ENCODE measurements at places on chromosomes 16 and 17.

DNA sequence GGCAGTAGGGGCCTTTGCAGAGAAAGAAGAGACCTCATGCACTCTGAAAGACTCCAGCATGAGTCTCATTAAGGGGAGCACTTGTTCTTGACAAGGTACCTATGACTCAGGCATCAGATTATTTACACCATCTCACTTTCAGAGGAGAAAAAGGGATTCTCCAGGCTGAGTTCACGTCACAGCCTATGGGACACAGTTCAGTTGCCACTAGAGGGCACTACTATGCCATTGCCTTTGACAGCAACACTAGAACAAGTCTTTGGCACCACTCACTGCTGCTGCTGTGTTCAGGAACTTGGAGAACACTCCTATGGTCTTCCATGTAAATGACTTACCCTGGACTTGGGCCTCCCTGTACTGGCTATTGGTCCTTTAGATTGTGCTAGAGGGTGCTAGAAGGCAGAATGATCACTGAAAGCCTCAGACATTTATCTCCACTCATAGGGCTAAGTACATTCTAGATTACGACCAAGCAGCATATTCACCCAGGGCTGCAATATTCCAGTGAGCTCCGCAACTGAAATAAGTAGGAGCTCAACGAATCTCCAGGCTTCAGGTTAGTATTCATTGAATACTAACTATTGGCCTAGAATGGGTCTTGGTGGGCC is 225.1 kb upstream of the CA10 start:
- DNase-seq, result no peak

- no peak for DNase-seq
Measured at GRCh38 chr17:77143306-77143705, 2.5 kb downstream of the SEC14L1 start.

GRCh38 chr16:2839650-2840450 is 9.7 kb downstream of the ZG16B start:
- no peak for DNase-seq

GRCh38 chr17:78473951-78474613 is 95.6 kb downstream of the PGS1 start:
- no peak for DNase-seq

DNA sequence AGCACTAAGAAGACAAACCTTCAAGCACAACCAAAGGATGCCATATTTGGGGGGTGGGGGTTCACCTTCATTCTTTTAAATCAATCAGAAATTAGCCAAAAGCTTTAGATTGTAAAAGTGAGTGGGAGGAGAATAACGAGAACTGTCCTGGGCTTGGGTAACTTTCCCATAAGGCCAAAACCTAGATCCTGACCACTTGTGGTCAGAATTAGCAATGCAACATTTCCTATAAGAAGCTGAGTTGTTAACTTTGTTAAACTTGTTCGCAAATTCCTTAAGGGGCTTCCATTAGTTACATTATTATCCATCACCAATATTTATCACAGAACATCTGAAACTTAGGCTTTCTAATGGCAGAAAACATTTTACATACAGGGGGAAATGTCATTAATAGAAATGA is 25.1 kb downstream of the STAT5B start:
- no peak for DNase-seq

DNA sequence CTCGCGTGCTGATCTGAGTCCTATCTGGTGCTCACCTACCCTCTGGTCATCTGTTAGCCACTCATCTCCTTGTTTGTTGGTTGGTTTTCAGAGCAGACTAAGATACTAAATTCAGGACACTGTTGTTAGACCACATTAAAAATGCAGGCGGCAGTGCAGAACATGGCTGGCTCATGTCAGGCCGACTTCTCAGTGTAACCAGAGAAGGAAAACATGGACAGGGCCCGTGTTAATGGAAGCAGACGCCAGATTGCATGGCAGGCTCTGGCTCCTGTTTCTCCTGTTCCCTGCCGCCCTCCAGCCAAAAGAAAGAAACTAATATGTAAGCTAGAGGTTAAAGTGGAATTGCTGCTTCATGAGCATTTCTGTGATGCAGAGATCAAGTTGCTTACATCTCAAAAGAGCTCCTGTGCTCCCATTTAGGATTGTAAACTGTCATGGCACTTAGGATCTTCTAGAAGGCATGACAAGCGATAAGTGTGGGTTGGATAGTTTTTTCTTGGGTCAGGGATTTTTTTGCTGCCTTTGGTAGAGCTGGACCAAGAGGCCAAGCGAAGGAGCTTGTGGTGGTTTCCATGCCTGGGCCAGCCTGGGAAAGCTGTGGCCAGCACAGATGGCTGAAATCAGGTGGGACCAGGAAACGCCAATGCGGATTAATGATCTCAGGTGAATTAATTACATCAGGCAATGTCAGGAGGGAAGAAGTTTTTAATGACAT is 56.1 kb downstream of the YPEL2 start:
- no peak for DNase-seq

GRCh38 chr17:10739386-10739785 is 9.6 kb upstream of the TMEM220 start:
- no peak for DNase-seq

- peak; percentile 82 for DNase-seq
Measured at GRCh38 chr16:21158208-21159110, at the start of gene LDAF1. LDAF1 (plus strand) TSS chr16:21158674; CDS start chr16:21161183, 2,509 bp downstream.

GRCh38 chr17:46108550-46109110 is 84.6 kb downstream of the KANSL1 start:
- no peak for DNase-seq

GRCh38 chr17:47636273-47637030 is 13.3 kb upstream of the KPNB1 start:
- DNase-seq, result no peak

DNA sequence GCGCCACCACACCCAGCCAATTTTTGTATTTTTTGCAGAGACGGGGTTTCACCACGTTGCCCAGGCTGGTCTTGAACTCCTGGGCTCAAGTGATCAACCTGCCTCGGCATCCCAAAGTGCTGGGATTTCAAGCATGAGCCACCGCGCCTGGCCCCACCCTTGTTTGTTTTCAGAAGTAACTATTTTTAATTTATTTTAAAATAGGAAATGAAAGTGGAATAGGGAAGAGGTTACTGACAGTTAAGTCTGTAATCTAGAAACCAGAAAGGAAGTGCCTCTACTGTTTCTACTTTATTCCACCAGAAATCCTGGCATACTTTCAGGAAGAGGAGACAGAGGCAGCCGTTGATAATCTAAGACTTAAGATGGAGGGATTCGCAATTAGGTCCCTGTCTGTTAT is 225.6 kb downstream of the TANC2 start:
- peak; percentile 64 for DNase-seq

GRCh38 chr16:68728523-68728922 is 8.6 kb upstream of the CDH1 start:
- DNase-seq, result no peak

GRCh38 chr16:74837056-74837455 is 62.4 kb upstream of the FA2H start:
- DNase-seq, result no peak

DNA sequence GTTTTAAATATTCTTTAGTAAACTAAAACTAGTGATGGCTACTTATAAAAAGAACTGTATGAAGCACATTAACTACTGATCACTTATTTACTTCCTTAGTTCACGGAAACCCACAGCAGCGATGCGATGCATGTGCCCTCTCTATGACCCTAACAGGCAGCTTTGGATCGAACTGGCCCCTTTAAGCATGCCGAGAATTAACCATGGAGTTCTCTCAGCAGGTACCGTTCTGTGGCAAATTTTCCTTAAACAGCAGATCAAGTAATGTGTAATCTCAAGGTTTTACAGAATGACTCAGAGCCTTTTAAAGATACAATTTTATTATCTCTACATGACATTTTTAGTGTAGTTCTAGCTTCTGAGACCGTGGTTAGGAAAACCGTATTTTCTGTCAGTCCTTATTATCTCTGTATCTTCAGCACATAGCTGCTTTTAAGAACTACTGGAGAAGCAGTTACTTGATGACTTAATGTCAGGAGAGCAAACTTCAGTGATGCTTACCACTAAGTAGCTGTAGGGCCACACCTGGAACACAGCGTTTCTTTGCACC is 43.0 kb downstream of the GAN start:
- DNase-seq, result no peak

GRCh38 chr17:77618173-77618572 is 340.3 kb upstream of the TNRC6C start:
- no peak for DNase-seq

DNA sequence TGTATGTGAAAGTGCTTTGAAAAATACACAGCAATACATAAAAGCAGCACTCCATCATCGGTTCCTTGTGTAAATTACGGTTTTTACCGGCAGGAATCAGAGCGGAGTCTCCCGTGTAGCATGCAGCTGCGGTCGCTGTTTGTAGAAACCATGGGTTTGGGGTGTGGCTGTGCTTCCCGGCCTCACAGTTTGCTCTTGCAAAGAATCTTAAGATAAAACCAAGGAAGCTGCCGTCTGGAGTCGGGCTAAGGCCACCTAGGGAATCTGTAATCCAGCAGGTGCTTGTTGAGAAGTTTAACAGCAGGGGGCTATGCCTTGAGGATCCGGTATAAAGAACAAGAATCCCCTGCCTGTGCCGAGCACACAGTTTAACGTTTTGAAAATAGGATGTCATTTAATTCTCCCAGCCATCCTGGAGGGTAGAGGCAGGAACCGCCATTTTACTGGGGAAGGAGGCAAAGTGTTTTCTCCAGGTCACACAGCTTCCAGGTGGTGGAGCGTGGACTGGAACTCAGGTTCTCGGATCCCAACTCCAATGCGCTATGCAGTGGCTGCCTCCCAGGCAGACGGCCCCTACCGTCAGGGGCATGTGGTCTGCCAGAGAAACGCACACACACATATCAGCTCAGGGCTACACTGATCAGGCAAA is 6.0 kb upstream of the TLCD3A start:
- no peak for DNase-seq

- no peak for DNase-seq
Measured at GRCh38 chr16:89545831-89546574, 14.5 kb upstream of the RPL13 start.

GRCh38 chr17:81194941-81195901 is 27.5 kb downstream of the CEP131 start:
- DNase-seq, result no peak

DNA sequence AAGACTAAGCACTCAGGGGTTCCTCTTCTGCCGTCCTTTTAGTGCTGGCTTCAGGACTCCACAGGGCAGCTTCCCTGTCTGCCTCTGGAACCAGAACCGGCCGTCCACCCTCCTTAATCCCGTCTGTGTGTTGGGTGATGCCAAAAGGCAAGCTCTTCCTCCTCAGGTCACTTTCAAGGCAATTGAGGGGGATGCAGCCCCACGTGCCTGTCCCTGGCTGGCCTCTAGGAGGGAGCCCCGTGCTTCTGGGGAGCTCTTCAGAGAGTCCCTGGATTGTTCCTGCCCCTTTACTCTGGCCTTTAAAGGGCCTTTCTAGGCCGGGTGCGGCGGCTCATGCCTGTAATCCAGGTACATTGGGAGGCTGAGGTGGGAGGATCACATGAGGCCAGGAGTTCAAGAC is 77.1 kb downstream of the CRISPLD2 start:
- no peak for DNase-seq

DNA sequence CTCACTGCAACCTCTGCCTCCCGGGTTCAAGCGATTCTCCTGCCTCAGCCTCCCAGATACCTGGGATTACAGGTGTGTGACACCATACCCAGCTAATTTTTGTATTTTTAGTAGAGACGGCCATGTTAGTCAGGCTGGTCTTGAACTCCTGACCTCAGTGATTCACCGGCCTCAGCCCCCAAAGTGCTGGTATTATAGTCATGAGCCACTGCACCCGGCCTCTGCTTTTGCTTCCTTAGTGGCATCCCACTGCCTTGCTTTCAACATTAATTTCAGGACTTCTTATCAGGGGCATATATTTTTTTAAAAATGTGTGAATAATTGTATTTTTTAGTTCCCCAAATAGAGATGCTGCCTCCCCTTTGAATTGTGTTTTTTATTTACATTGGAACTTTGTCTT is 98.8 kb downstream of the SYCE1L start:
- DNase-seq, result no peak

DNA sequence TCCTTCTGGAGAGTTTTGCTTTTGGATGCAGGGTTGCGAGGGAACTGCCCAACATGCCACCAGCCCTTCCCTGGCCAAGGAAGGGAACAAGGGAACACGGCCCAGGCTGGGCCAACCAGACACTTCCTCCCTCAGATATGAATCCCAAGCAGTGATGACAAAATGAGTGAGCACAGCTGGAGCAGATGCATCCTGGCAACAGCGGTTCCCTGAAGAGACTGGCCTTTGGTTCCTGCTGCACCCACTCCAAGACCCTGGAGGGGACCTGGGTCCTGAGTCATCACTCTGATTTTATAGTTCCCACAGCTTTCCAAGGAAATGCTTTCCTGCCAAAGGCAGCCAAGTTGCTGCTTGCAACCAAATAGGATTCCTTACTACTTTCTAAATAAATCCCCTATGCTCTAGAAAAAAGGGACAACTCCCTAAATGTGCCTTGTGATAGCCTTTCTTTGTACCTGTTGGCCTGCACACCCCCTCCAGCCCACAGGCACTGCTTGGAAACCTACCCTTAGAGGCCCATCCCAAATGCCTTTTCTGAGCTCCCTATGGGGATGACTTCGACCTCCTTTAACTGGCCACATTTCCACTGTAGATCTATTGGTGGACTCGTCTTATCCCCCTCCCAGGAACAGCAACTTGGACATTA is 5.3 kb downstream of the ST3GAL2 start:
- DNase-seq, result peak; percentile 5

DNA sequence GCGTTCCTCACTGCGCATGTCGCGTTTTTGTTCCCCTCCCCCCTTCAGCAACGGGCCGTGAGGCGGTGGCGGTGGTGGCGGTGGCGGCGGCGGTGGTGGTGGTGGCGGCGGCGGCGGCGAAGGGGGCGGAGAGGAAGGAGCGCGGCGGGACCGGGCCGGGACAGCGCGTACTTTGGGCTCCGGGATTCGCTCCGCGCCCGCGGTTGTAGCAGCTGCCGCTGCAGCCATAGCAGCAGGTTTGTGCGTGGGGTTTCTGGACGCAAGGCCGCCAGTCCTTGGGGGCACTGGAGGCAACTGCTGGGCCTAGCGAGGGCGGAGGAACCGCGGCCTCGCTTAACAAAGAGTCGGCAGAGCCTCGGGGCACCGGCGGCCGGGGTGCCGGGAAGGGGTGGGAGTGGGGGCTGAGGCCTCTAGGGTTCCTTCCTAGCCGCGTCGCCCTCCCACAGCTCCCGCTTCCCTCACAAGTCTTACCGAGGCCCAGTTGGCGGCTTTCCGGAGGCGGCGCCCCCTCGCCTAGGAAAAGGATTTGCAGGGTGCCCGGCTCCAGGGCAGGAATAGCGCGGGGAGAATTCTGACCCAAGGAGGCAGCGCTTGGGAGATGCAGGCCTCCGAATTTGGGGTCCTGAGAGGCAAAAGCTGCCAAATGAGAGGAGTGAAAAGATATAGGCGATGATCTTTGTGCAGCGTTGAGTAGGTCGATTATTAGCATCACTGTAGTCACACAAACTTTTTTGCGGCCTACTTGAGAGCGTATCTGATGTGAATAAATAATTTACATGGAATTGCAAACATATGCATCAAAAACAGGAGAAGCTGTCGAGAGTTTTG is at the start of gene DDX42:
TSS of gene DDX42 (plus strand) at position 30 of the 828 bp plus-strand sequence. CDS start 12,880 bp downstream, outside the sequence.
- no peak for DNase-seq

DNA sequence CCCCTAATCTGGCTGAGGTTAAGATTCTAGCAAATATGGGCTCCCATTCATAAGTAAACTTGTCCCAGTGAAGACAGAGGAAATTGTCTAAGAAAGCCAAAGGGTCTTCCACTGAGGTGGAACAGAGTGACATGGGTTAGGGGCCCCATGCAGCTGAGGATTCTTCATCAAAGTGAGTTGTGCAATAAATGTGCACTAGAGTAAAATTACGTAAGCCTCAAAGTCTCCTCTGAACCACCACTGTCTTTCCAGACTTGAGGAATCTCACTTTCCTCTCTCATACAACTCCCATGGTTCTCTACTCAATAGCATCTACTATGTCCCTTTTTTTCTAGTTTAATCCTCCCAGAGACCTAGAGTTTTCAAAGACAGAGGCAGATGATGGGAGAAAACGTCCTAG is 132.4 kb downstream of the CA10 start:
- DNase-seq, result no peak

Measured in B cell (primary cell).